ENCODE measurements at places on chromosomes 7 and 10.

GRCh38 chr10:97412891-97413304, 11.8 kb upstream of the RRP12 start:
- DNase-seq: no peak

DNA sequence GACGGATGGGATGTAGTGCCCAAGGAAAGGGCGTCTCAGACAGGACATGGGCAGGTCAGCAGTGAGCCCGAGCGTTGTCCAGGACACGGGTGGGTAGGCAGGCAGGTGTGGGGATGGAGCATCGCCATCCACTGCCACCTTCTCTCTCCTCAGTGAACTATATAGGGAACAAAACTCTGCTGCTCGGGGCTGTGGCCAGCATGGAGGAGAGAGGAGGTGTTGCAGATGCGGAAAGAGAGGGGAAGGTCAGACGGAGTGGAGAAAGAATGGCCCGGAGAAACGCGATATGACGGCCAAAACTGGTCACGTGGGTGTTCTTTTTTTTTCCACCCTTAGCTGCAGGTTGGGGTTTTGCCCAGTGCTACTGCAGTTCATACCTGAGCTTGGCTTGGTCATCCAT, 71.2 kb downstream of the GRID1 start:
- no peak for DNase-seq

DNA sequence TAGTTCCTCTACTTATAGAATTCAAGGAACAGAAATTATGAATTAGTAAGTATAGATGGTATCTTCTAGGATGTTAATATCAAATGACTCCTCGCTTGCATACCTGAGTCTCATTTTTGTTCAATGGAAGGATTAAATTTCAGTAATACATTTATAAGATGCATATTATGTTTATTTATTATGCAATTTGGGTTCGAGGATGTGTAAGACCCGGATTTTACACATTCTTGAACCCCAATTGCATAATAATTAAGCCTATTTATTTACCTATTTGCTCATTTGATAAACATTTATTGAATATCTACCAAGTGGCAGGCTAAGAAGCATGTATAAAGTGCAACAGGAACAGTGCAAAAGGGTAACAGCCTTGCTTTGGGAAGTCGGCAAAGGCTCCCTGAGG, 52.6 kb downstream of the ICA1 start:
- no peak for DNase-seq

DNA sequence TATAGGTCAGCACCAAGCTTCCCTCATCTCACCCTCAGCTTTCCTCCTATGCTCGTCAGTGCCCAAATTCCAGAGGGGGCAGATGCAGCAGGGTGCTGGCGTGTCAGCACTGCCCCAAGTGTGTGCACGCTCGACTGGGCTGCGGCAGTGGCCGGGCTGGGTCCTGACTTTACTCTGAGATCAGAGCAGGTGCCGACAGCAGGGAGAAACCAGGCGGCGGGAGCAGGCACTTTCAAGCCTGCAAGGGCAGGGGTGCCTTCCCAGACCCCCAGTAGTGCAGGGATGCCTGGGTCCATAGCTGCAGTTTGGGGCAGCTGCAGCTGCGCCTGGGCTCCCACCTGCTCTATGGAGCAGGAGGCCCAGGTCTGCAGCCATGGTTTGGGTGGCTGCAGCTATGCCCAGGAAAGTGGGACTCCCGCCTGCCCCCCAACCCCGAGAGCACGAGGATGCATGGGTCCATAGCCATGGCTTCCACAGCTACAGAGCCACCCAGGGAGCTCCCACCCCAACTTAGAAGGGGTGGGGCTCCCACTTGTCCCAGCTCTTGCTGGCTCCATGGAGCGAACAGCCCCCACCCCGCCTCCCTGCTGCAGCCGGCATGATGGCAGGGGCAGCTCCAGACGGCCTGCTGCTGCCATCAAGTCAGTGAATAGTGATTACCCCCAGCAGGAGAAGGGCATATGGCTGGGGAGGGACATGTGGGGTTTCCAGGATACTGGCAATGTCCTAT, 199.2 kb upstream of the KMT2E start:
- no peak for DNase-seq

GRCh38 chr7:32298408-32299132, 191.6 kb downstream of the LSM5 start:
- DNase-seq: no peak

GRCh38 chr7:93830141-93830925, 60.2 kb downstream of the TFPI2 start:
- DNase-seq: peak; percentile 52

- DNase-seq: peak; percentile 33
Observed at GRCh38 chr10:110387983-110388686, 83.4 kb upstream of the SMNDC1 start.

DNA sequence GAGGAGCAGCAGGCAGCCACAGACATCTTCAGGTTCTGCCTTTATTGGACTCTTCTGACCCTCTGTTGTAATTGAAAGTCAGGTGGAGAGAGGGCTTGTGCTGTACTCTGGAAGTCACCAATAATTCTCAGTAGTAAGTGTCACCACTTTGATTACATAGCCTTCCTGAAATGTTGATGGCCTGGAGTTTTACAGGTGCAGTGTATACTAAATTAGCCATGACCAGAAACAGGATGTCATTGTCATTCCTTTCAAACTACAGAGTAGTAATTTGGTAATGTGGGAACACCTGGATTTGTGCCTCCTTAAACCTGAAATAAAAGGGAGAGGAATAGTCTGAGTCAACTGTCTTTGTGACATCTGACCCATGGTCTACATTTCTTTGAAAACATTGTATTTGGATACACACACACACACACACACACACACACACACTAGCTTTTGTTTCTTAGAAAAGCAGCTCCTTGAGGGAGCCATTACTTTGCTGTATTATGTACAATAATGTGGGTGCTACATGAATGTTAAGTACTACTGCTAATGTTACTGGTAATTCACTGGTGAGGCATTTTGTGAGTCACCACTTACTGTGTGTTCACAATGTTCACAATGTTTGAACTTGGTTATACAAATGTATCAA, 19.6 kb downstream of the ARL4A start:
- no peak for DNase-seq

DNA sequence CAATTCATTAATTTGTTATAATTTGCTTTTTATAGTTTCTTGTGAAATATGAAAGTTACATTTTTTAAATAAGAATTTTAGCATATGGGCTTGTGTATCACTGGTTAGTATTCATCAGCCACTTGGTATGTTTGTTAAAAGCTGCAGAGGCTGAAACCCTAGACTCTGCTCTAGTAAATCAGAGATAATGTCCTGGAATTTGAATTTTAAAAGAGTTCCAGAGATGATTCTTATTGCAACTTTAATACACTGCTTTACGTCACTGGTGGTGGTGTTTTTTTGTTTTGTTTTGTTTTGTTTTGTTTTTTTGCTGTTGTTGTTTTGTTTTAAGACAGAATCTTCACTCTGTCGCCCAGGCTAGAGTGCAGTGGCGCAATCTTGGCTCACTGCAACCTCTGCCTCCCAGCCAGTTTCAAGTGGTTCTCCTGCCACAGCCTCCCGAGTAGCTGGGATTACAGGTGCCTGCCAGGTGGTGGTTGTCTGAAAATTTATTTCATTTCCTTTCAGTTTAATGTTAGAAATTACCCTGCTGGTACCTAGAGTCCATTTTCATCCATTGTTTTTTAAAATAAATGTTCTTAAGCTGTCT, 43.8 kb downstream of the PTPN12 start:
- peak; percentile 25 for DNase-seq

DNA sequence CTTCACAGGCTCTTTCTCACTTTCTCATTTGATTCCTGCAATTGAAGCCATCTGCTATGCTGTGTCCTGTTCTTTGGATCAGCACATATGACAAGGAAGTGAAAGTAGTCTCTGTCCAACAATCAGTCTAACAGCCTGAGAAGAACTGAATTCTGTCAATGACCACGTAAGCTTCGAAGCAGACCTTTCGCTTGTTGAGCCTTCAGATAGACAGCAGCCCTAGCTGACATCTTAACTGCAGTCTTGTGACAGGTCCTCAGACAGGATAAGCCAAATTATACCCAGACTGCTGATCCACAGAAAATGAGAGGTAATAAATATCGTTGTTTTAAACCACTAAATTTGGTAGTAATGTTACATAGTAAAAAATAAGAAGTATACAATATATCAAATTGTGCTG, 691.0 kb upstream of the LRRTM3 start:
- DNase-seq: no peak

- DNase-seq: no peak
Observed at GRCh38 chr10:72375173-72375572, 20.5 kb upstream of the DNAJB12 start.

GRCh38 chr7:130865408-130866236, 131.6 kb upstream of the KLF14 start:
- peak; percentile 62 for DNase-seq

DNA sequence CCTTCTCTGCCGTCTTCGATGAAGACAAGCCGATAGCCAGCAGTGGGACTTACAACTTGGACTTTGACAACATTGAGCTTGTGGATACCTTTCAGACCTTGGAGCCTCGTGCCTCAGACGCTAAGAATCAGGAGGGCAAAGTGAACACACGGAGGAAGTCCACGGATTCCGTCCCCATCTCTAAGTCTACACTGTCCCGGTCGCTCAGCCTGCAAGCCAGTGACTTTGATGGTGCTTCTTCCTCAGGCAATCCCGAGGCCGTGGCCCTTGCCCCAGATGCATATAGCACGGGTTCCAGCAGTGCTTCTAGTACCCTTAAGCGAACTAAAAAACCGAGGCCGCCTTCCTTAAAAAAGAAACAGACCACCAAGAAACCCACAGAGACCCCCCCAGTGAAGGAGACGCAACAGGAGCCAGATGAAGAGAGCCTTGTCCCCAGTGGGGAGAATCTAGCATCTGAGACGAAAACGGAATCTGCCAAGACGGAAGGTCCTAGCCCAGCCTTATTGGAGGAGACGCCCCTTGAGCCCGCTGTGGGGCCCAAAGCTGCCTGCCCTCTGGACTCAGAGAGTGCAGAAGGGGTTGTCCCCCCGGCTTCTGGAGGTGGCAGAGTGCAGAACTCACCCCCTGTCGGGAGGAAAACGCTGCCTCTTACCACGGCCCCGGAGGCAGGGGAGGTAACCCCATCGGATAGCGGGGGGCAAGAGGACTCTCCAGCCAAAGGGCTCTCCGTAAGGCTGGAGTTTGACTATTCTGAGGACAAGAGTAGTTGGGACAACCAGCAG, 60.4 kb upstream of the BTBD16 start:
- DNase-seq: no peak

DNA sequence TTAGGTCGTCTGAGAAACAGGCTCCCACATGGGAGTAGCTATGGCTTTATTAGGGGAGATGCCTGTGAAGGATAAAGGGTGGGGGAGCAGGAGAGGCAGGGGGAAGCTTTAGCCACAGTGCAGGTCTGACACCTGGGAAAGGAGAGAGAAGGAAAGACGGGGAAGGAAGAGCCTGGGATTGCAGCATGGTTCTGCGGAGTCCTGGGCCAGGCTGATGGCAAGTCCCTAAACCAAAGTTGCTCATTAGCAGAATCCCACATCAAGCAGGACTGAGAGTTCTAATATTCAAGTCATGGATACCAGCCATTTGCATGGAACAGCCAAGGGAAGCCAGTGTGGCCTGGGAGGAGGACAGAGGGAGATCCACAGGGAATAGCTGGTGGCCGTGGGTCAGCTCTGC, 414.8 kb downstream of the RPS24 start:
- DNase-seq: no peak

DNA sequence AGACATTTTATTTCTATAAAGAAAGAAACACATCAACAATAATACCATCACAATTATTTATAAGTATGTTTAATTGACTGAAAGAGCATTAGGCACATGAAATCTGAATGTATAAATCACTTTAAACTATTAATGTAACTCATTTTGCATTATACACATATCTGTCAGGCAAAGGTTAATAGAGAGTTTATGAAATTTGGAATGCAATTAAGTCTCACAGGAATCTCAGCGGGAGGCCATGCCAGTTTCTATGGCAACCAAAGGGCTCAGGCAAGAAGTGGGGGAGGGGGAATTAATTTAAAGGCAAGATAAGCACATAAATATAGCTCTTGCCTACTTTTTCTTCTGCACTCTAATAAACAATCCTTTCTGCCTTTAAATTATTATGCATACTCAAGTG, 152.6 kb downstream of the SLC16A9 start:
- DNase-seq: no peak

- peak; percentile 82 for DNase-seq
Observed at GRCh38 chr10:35259769-35260397, 76.4 kb upstream of the CCNY start.

DNA sequence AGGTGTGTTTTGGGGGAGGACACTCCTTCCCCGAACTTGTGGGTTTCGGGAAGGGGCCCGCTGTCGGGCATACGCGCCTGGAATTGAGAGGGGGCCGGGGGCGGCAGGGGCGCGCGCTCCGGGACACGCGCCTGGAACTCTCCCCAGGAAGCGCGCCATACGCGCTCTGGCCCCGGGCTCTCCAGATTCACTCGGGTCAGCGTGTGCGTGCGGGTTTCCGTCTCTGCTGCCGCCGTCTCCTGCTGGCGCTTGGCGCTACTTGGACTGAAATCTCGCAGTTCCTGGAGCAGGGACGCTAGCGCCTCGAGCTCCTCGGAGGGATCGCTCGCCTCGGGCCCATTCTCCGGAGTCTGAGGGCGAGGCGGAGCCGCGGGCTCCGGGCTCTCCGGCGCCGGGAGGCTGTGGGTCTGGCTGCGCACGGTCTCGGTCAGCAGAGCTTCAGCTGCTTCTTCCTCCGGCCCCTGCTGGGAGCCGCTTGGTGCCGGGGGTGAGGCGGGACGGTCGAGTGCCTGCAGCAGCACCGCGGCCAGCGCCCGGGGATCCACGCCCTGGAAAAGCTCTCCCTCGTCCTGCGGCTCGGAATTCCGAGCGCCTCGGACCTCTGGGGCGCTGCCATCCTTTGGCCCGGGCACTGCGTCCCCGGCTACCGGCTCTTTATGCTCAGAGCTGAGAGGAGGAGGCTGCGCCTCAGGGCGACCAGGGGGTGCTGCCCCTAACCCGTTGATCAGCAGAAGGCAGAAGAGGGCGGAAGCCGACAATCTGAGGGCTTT, 1.1 kb downstream of the VGF start:
- peak; percentile 62 for DNase-seq

DNA sequence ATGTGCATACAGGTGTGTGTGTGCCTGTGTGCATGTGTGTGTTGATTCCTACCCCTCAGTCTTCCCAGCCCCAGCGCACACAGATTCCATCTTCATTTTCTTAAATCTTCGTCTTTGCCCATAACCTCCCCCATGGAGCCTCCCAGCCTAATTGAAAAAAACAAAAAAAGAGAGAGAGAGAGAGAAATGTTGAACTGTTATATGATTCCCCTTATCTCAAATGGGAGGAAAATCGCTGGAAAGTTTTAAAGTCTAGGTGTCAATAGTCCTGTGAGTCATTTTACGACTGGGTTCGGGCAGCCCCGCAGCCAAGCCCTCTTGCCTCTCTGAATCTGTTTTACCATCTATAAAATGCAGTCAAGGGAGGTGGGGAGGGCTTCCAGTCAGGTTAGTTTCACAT, 60.9 kb downstream of the SPOCK2 start:
- DNase-seq: peak; percentile 54

- peak; percentile 25 for DNase-seq
Observed at GRCh38 chr10:70683601-70683934, 11.3 kb downstream of the ADAMTS14 start.

- DNase-seq: no peak
Observed at GRCh38 chr10:58330431-58330830, 4.4 kb upstream of the UBE2D1 start.

GRCh38 chr10:32171204-32171603, 115.0 kb upstream of the KIF5B start:
- no peak for DNase-seq

GRCh38 chr10:63977329-63977923, 456.2 kb downstream of the REEP3 start:
- peak; percentile 16 for DNase-seq

- peak; percentile 51 for DNase-seq
Observed at GRCh38 chr10:14560274-14560673, 214.4 kb downstream of the FAM107B start.

- DNase-seq: no peak
Observed at GRCh38 chr7:135731-136645, 56.4 kb upstream of the FAM20C start.
